GDM1 (cell line): ENCODE measurements at places on chromosomes 1 and 21.

DNA sequence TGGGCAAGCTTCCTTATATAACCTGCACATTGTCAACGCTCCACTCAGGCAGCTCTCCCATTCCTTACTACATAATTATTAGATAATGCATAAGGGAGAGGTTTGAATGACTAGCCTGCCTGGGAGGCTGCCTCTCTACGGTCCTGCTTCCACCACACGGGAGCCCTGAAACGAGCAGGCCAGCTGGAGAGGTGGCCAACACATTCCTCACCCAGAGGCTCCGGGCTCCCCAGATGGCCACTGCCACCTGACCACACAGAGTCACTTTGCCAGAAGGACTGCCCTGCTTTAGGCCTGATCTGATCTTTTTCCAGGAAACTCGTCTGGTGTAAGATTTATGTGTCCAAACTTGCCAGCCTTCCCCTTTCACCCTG is 27.9 kb downstream of the HIVEP3 start:
- DNase-seq = no peak

GRCh38 chr1:211335522-211336157 is 9.0 kb downstream of the TRAF5 start:
- no peak for DNase-seq

GRCh38 chr1:20141001-20141400 is 1.9 kb downstream of the PLA2G2F start:
- no peak for DNase-seq

DNA sequence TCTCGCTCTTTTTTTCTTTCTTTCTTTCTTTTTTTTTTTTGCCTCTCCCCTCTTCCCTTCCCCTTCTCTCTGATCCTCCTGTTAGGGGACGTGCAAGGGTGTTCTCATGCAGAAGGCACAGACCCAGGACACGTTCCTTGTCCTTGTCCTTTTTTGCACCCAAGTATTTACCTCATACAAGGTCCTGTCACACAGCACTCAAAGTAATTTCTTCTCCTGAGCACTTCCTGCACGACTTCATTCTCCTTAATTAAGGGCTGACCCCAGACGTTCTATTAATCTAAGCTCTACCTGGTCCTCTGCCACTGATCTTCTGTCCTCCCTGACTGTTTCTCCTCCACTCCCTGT is 424 bp upstream of the PCNX2 start:
- DNase-seq = no peak

GRCh38 chr21:33384841-33385331 is 18.3 kb upstream of the IFNGR2 start:
- DNase-seq = no peak
